ENCODE measurements at places on chromosomes 2 and 18. TPM values are rescaled to one million over a fixed set of nuclear protein-coding genes. Genes with fewer than 3 reads are reported as not detected.

DNA sequence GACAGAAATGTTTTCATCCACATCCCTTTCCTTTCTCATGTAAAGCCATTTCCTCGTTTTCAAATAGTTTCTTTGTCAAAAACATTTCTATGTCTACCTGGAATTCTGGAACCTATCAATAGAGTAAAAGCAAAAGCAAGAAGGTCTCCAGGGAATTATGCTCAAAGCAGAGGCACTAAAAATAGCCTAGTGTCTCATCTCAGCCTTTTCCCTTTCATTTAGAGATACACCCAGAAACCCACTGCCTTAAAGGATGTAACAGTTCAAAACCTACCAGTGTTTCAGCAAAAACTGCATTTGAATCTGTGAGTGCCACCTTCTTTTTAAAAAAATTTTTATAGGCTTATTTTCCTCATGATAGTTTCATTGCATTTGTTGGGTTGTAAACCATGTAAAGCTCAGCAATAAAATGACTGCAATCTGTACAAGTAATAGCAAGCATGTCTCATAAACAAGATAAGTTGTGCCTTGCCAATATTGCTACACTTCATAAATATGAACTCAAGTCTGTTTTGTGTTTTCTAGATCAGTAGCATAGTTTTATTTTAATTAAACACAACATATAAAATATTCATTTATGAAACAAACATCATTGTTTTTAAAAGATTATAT lies 927.3 kb upstream of the ACVR2A start:
- DNase-seq: no peak

The OXER1 gene
- 0.83 TPM for total RNA-seq

DNA sequence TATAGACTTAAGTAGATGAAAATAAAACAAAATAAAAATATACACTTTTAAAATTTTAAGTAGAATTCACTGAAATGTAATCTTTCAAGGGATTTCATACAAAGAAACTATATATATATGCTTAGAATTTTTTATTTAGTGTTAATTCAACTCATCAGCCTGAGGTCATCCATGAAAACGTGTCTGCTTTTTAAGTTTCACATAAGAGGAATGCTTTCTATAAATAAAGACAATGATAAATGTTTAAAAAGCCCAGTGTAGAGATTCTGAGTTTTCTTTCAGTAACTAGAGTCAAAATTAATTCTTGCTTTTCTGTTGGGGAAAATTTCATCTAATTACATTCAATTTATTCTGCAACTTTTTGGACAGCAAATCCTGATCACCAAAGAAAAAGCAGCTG lies 213.3 kb downstream of the MBD5 start:
- no peak for DNase-seq

The ACADL gene
- total RNA-seq: 3.9 TPM

The NETO1 gene
- total RNA-seq: not detected

DNA sequence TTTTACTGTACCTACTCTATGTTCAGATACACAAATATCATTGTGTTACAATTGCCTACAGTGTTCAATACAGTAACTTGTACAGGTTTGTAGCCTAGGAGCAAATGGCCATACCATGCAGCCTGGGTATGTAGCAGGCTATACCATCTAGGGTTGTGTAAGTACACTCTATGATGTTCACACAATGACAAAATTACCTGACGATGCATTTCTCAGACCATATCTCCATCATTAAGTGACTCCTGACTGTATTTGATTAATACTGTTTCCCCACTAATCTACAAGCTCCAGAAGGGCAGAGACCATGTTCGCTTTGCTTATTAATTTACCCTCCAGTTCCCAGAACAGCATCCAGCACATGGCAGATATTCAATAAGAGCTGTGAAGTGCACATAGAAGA lies 372.2 kb downstream of the METTL4 start:
- no peak for DNase-seq

The EVA1A gene
- total RNA-seq: not detected

- DNase-seq: no peak
Measured at GRCh38 chr2:230828272-230828961, 36.3 kb upstream of the ITM2C start.

The SULT1C2 gene
- total RNA-seq: not detected

The C2orf72 gene
- total RNA-seq: 2.2 TPM

The FBXO41 gene
- total RNA-seq: 2.6 TPM

- no peak for DNase-seq
Measured at GRCh38 chr2:25707927-25708590, 34.7 kb upstream of the DTNB start.

The SERPINB13 gene
- total RNA-seq: not detected

- DNase-seq: peak; percentile 85
Measured at GRCh38 chr2:37782721-37783371, 111.4 kb upstream of the CDC42EP3 start.

- no peak for DNase-seq
Measured at GRCh38 chr2:13000664-13001363, 284.1 kb downstream of the TRIB2 start.

DNA sequence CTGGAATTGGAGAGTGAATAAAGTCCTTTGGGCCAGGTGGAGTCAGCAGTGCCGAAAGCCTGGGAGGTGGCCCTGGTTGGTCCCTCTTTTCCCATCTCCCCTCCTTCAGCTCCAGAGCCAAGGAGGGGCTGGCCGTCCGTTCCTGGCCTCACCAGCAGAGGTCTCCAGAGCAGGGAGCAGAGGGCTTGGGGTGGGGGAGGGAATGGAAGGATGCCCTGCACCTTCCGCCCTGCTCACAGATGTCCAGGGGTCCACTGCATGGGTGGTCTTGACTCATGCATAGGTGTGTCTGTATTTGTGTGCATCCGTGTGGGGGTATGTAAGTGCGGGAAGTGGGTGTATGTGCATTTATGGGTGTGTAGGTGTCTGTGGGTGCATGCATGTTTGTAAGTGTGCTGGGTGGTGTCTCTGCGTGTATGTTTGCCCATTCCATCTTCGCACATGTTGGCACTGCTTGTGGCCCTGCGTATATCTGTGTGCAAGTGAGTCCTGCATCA lies 201.8 kb downstream of the ZFP36L2 start:
- DNase-seq: peak; percentile 87

- DNase-seq: no peak
Measured at GRCh38 chr2:229635371-229635680, 79.0 kb downstream of the DNER start.

- DNase-seq: no peak
Measured at GRCh38 chr18:35491700-35492077, 6.1 kb downstream of the INO80C start.

DNA sequence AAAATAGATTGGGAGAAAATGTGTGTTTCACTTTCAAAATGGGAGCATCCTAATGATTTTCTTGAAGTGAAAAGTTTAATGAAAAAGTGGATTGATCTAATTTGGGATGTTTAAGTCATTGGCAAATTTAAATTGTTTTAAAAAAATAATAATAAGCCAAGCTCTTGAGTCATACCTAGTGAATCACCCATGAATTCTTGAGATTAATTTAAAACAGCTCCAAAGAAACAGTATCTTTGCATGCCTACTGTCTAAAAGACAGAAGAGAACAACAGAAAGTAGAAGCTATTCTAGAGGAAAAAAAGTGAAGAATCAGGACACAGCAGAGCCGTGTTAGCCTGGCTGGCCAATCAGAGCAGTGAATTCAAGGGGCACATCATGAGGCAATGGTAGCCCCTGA lies 7.7 kb downstream of the ACVR1C start:
- no peak for DNase-seq

DNA sequence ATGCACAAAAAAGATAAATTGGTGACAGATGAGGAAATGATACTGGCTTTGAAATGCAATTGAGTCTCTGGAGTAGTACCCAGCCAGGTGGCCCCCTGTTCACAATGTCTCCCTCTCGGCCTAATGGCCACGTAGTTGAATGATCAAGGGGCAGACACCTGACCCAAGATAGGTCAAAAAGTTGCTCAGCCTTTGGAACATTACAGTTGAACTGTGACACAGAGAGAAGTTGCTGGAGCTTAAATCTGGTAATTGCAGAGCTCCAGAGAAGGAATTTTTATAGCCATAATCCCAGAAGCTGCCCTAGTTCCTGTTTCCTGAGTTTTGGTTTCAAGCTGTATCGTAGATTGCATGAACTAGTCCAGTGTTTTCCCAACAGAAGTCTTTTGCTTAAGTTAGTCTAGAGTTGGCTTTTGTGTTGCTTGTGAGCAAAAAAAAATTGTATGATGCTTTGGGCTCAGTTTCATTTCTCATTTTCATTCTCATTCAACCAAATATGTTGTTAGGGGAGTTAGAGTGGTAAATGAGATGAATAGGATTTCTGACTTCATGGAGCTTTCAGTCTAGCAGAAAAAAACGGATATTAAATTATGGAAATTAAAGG lies 117.9 kb downstream of the CSRNP3 start:
- no peak for DNase-seq

GRCh38 chr2:229856413-229856812 lies 65.4 kb downstream of the TRIP12 start:
- DNase-seq: no peak

DNA sequence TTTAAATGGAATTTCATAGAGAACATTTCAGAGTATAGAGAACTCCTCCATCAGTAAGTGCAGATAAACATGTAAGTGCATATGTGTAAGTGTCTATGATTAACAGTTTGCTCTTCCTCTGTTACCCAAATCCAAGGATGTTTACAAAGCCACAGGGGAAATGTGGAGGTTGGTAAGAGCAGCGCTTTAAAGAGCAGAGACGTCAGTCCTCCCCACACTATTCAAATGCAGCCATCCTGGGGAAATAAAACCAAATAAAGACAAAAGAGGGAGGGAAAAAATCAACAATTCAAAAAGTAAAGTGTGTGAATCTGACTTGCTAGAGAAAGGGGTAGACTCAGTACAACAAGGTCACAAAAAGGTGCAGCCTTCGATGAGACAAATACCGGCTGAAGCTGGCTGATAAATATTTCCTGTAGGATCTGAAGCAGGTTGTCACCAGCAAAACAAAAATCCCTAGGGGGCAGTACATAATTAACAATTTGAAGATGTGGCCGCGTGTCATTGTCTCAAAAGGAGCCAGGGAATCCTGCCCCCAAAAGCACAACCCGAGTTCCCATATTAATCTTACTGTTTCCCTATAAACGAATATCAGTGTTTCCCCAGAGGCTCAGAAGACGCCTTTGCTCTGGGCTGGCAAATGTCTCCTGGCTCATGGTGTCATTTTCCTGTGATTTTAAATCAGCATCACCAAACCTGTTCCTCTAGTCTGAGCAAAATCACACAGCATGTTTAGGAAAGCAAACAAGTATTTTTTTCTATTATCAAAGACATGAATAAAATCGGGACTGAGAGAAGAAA lies 216.5 kb downstream of the CDCA7 start:
- no peak for DNase-seq

The DNAJC5G gene
- not detected for total RNA-seq

DNA sequence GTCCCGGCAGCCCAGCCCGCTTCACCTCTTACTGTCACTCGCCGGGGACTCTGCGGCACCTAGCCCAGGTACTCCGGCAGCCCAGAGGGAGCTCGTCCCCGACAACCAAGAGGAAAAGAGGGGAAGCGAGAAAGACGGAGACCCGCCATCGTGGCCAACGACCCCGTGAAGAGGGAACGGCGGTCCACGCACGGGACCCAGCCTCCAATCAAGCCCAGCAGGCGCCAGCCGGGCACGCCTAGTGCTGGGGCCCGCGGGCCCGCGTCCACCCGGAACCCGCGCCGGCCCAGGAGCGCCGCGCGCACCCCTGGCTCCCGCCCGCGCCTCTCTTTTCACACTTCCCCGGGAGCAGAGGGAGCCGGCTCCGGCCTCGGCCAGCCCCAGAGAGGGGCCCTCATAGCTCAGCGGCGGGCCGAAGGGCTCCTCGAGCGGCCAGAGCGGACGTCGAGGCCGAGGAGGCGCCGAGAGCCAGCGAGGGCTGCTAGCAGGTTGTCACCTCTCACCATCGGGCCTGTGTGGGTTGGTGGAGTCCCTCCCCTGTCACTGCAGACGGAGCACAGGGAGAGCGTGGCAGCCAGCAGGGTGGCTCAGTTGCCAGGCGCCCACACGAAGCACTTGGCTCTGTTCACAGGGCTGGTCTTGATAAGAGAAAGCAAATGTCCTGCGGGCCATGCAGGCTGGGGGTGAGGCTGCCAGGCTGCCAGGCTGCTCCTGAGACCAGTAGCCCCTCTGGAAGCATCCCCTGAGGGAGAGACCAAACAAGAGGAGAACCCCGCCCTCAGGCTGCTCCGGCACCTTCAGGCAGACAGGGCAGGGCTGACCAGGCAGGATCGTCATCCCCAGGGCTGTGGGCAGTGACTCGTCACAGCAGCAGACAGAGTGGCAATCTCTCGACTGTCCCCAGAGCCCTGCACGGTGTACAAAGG lies 36.9 kb upstream of the KLF11 start:
- peak; percentile 66 for DNase-seq

- DNase-seq: no peak
Measured at GRCh38 chr2:221494556-221494955, 77.5 kb downstream of the EPHA4 start.

- no peak for DNase-seq
Measured at GRCh38 chr2:64945973-64946768, 43.0 kb upstream of the SLC1A4 start.

DNA sequence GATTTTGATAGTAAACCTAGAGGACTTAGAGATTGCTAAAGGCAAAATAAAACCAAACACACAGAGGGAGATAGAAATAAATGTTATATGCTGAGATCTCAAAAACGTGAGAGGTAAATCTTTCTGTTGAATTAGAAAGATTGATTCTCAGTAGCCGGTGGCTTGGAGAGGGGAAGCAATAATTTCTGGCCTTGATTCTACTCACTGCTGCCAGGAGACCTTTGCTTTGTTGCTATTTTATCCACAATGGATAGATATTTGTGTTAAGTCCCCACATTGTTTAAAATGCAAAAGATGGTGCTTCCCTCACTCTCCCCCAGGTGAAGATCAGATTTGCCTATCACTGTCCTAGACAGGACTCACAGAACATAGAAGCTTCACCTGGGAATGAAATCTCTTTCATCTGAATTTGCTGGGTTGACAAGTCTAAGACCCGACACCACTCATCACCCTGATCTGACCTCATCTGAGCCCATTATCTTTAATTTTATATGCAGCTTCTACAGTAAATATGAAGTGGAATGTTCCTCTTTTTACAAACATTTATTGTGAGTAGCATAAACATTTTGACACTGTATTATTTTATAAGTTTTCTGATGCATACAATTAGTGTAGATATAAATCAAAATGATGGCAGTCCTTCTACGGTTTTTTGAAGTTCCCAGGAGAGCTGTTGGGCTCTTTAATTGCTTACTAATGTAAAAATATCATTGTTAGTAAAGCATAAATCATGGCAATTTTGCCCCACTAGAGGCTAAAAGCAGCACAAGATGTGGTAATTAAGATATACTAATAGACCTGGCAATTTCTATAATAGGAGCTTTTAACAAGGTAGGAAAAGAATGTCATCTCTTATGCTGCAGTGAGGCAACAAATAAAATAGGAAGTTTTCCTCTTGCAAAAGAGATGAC lies 149.7 kb downstream of the DCC start:
- DNase-seq: no peak

GRCh38 chr2:25887624-25888242 lies 9.4 kb upstream of the ASXL2 start:
- DNase-seq: no peak

The SCG2 gene
- 16.8 TPM for total RNA-seq

- DNase-seq: no peak
Measured at GRCh38 chr2:192010073-192010472, 163.2 kb upstream of the CAVIN2 start.

The PROKR1 gene
- 0.28 TPM for total RNA-seq

- no peak for DNase-seq
Measured at GRCh38 chr2:135980434-135981079, 4.9 kb downstream of the DARS1 start.

The SLC4A3 gene
- 5.0 TPM for total RNA-seq

Measured in sigmoid colon (tissue), 7 donors.